ENCODE measurements at places on chromosomes 3 and 15. TPM values are rescaled to one million over a fixed set of nuclear protein-coding genes. Genes with fewer than 3 reads are reported as not detected.

GRCh38 chr3:123880998-123881561, 3.1 kb downstream of the MYLK start:
- peaks cover 6% of the 10 kb centered on the region for H3K27me3 ChIP-seq
- H3K36me3 ChIP-seq: no peaks in the 10 kb centered on the region
- peaks cover 8% of the 10 kb centered on the region for H3K4me1 ChIP-seq
- no peak overlapping the region for H3K4me3 ChIP-seq

DNA sequence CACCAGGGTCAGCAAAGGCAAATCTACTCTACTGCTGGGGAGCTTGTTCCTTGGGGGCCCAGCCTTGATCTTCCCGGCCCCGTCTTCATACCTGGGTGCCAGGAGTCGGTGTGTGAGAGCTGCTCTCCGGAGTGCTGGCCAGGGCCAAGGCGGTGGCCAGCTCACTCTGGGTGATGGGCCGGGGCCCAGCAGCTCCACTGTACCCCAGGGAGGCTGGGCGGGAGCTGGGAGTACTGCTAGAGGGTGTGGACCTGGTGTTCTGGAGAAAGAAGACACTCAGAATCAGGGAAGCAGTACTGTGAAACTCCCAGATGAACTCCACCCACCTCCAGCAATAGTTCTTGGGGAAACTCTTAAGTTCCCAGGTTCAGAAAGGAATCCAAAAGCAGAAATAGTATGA, 11.9 kb downstream of the UBL7 start:
- H3K4me1 ChIP-seq: no peaks in the 10 kb centered on the region
- H3K36me3 ChIP-seq: peaks cover 79% of the 10 kb centered on the region
- no peak overlapping the region for H3K4me3 ChIP-seq
- DNase-seq: no peak

DNA sequence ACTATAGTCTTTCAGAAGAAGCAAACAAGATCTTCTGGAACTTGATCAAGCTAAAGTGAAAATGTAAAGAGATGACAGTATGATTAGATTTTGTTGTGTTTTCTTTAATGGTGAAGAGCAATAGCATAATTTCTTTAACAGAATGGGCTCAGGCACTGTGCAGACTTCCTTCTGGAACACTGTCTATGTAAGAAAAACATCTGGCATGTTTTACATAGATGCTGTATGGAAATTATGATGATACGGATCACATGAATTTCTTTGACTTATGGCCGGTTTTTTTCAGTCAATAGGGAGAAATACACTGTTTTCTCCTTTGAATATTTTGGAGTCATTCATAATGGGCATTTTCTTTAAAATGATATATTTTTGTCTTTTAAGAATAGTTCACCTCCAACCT, 42.6 kb downstream of the PHLDB2 start:
- no peak overlapping the region for H3K4me3 ChIP-seq
- no peak overlapping the region for H3K27ac ChIP-seq
- H3K4me1 ChIP-seq: no peaks in the 10 kb centered on the region
- DNase-seq: no peak

DNA sequence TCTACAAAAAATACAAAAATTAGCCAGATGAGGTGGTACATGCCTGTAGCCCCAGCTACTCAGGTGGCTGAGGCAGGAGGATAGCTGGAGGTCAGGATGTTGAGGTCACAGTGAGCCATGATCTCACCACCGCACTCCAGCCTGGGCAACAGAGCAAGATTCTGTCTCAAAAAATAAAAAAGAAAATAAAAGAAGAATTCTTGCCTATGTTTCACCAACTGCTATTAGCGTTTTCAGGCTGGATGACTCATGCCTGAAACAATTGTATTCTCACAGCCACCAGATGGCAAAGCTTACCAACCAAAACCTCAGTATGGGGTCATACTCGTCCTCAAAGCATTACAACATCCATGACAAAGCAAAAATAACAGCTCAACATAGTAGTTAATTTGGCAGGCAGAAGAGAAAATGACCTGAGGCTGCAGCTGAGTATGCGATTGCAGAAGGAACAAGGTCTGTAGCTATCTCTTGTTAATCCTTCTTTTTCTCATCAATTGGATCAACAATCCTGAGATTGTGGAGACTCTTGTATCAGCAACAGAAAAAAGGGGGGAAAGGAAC, 52.2 kb downstream of the TP53BP1 start:
- H3K36me3 ChIP-seq: no peaks in the 10 kb centered on the region
- H3K4me1 ChIP-seq: no peaks in the 10 kb centered on the region
- no peak overlapping the region for H3K4me3 ChIP-seq
- H3K27me3 ChIP-seq: no peaks in the 10 kb centered on the region
- no peak overlapping the region for H3K27ac ChIP-seq

GRCh38 chr3:167662919-167663400, 9.2 kb upstream of the WDR49 start:
- no peaks in the 10 kb centered on the region for H3K27me3 ChIP-seq
- no peak overlapping the region for H3K27ac ChIP-seq
- H3K4me3 ChIP-seq: no peak overlapping the region
- no peak for DNase-seq
- no peaks in the 10 kb centered on the region for H3K4me1 ChIP-seq

GRCh38 chr3:103515116-103515515, 1080.3 kb downstream of the ZPLD1 start:
- no peaks in the 10 kb centered on the region for H3K27me3 ChIP-seq
- no peaks in the 10 kb centered on the region for H3K36me3 ChIP-seq
- no peak overlapping the region for H3K4me3 ChIP-seq
- H3K4me1 ChIP-seq: no peaks in the 10 kb centered on the region
- DNase-seq: no peak

DNA sequence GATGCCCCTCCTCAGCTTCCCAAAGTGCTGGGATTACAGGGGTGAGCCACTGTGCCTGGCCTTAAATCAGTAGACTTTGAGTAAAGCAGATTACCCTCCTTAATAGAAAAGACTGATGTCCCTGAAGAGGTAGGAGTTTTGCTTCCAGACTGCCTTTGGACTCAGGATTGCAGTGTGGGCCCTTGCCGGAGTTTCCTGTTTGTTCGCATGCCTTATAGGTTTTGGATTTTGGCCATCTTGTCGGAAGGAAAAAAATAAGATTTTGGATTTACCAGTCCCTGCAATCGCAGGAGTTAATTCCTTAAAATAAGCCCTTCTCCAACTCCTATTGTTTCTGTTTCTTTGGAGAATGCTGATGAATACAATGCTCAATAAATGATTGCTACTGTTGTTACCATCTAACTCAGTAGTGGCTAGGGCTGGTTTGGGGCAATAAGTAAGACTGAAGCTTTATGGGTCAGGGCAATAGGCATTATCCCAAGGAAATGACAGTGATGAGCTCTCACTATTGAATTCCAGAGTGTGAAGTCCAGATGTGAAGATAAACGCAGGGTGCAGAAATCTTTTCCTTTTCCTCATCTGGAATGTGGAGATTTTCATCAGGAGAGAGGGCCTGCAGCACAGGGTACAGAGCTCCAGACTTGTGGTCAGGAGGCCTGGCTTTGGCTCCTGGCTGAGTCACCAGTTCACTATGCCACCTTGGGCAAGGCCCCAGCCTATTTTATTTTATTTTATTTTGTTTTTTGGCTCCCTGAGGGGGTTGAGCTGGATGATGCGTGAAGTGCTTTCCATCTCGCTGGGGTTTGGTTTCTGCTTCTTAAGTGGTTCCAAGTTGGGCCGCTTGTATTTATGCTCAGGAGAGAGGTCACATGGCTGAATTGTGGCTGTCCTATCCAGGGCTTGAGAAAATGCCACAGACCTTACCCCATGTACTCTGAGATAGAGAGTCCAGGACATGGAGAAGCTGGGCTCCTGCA, 25.3 kb downstream of the FOXL2 start:
- H3K36me3 ChIP-seq: no peaks in the 10 kb centered on the region
- H3K27ac ChIP-seq: no peak overlapping the region
- DNase-seq: no peak
- no peaks in the 10 kb centered on the region for H3K4me1 ChIP-seq
- peaks cover 3% of the 10 kb centered on the region for H3K27me3 ChIP-seq
- H3K4me3 ChIP-seq: no peak overlapping the region

- H3K27ac ChIP-seq: no peak within 1 kb of the TSS
- no peaks in the 10 kb centered on the region for H3K27me3 ChIP-seq
- no peak within 1 kb of the TSS for H3K4me3 ChIP-seq
- no peaks in the 10 kb centered on the region for H3K4me1 ChIP-seq
These were observed at the start of gene CNTN4 for GRCh38 chr3:2098398-2099027. Gene CNTN4, plus strand, starts transcription at chr3:2098866.

DNA sequence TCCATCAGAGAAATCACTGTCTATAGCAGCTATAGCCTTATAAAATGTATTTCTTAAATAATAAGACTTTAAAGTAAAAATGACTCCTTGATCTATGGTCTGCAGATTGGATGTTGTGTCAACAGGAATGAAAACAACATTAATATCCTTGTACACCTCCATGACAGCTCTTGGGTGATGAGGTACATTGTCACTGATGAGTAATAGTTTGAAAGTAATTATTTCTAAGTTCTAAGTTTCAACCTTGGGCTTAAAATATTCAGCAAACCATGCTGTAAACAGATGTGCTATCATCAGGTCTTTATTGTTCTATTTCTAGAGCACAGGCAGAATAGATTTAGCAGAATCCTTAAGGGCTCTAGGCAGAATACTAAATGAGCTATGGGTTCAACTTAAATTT, 568.2 kb upstream of the BCHE start:
- no peaks in the 10 kb centered on the region for H3K27me3 ChIP-seq
- no peaks in the 10 kb centered on the region for H3K36me3 ChIP-seq
- no peak overlapping the region for H3K27ac ChIP-seq

GRCh38 chr3:3053974-3054373, 56.2 kb downstream of the IL5RA start:
- H3K27me3 ChIP-seq: no peaks in the 10 kb centered on the region
- H3K36me3 ChIP-seq: no peaks in the 10 kb centered on the region
- no peak overlapping the region for H3K4me3 ChIP-seq
- no peak overlapping the region for H3K27ac ChIP-seq
- no peaks in the 10 kb centered on the region for H3K4me1 ChIP-seq
- no peak for DNase-seq

GHSR gene
- total RNA-seq: not detected

DNA sequence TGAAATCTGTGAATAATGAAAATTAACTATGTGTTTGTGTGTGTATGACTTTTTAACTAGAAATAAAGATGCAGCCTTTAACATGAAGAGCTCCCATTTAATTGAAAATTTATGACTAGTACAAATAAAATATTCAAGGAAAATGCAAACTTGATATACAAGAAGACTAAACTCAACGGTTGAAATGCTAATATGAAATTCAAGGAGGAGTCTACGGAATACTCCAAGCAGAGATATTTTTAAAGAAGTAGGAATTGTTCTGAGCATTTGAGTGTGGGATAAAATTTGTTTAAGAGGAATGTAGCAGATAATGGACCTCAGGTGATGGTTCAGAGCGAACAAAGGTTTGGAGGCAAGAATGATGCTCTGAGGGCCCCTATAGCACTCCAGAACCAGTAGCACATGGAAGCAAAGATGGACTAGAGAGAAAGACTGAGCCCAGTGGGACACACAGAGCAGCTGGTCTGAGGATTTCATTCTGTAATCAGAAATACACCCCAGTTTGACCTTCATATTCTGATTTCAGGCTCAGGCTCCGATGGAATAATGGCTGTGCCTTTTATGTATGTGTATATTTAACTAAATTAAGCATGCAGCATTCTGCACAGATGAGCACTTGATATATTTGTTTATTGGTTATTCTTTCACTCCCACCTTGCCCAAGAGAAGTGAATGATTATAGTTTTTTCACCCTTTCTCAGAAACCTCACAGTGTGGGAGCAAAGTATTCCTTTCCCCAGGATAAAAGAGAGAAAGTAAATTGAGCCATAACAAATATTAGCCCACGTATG, 227.1 kb downstream of the ZPLD1 start:
- DNase-seq: no peak
- H3K4me3 ChIP-seq: no peak overlapping the region
- no peak overlapping the region for H3K27ac ChIP-seq

HYAL3 gene
- total RNA-seq: 5.4 TPM

DNA sequence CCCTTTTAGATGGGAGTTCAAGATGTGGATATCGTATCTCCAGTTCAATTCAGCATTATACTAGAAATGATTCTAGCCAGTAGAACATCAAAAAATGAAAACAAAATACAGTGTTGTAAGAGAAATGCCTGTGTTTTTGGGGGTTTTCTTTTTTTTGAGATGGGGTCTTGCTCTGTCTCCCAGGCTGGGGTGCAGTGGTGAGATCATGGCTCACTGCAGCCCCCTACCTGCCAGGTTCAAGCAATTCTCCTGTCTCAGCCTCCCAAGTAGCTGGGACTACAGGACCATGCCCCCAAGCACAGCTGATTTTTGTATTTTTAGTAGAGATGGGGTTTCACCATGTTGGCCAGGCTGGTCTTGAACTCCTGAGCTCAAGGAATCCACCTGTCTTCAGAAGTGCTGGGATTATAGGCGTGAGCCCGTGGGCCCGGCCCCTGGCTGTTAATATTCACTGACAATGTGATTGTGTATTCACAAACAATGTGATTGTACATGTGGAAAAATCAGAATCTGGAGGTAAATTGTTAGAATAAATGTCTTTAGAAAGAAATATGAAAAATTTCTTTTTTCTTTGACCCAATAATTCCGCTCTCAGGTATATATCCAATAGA, 59.0 kb downstream of the ARIH1 start:
- H3K4me1 ChIP-seq: peaks cover 37% of the 10 kb centered on the region
- H3K36me3 ChIP-seq: no peaks in the 10 kb centered on the region
- peak; percentile 29 for DNase-seq
- H3K27ac ChIP-seq: no peak overlapping the region
- H3K4me3 ChIP-seq: no peak overlapping the region
- no peaks in the 10 kb centered on the region for H3K27me3 ChIP-seq

GRCh38 chr15:56739474-56739873, 6.2 kb upstream of the ZNF280D start:
- no peak overlapping the region for H3K4me3 ChIP-seq
- H3K27ac ChIP-seq: no peak overlapping the region
- no peaks in the 10 kb centered on the region for H3K27me3 ChIP-seq
- H3K36me3 ChIP-seq: no peaks in the 10 kb centered on the region
- no peaks in the 10 kb centered on the region for H3K4me1 ChIP-seq

ISLR2 gene
- total RNA-seq: not detected

DAPK2 gene
- total RNA-seq: 2.9 TPM
